ENCODE measurements at places on chromosomes 2 and 18.

GRCh38 chr2:162581959-162582798 is 238.2 kb downstream of the GCA start:
- no peak for DNase-seq

DNA sequence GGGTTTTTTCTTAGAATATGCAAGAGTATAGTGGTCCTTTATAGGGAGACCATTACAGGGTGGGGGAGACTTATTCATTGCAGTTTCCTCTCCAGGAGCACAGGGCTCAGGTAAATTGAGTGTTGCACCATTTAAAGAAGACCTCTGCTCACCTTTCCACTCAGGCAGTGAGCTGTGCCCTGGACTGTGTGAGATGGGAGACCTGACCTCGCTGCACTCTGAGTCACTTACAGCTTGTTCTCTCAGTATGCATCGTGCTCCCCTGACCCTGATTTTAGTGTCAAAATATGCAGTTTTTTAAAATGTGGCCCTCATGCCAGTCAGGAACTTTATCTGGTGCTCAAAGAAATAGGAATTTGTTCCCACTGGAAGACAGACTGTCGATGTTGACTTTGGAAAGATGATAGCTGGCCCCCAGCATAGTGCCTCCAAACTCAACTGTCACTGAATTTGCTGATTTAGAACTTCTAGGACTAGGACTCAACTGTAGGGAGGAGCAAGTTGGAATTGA is 146.7 kb upstream of the EPAS1 start:
- no peak for DNase-seq

DNA sequence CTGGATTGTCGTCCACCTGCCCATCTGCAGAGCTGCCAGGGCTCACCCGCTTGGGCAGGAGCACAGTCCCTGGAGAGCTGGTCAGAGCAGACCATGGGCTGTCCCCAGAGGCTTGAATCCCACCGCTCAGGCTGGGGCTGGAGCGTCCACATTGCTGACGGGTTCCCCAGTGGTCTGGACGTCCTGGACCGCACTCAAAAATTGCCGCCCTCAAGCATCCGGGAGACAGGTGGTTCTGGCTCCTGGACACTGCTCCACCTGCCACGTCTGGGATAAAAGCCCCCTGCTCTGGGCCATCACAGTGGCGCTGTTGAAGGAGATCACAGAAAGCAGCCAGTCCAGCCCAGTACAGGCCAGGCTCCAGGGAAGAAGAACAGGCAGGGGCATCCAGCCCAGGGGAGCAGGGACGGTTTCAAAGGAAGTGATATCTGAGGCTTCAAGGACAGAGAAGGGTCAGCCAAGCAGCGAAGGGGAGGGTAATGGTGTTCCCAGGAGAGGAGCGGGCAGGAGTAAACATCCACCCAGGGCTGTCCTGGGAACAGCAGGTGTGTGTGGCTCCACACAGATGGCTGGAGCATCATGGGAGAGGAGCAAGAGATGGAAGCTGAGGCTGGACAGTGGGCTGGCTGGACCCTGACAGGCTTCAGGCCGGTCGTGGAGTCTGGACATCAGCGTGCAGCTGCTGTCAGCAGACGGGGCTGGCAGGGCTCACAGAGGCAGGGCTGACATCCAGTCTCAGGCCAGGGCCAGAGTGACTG is 21.9 kb upstream of the ID2 start:
- no peak for DNase-seq

DNA sequence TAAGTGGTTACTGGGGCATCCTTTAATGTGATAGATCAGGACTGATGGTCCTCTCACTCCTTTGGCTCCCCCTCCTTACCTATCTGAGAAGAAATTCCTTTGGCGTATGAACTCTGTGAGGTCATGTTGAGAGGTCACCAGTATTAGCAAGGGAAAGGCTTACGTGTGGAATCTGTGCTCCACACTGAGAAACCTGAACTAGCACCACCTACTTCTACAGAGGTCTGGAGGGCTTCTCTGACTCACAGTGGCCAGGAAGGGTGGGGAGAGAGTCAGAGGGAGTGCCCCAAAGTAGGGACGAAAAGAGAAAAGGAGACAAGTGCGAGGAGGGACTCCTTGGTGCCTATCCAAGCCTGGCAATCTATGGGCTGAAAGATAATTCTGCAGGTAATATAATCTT is 348.6 kb downstream of the TNS1 start:
- no peak for DNase-seq

- DNase-seq = peak; percentile 53
Observed at GRCh38 chr18:9137168-9138066, 836 bp downstream of the ANKRD12 start.

- no peak for DNase-seq
Observed at GRCh38 chr18:22697561-22697960, 235.6 kb upstream of the RBBP8 start.

- no peak for DNase-seq
Observed at GRCh38 chr2:195898505-195899191, 170.0 kb downstream of the DNAH7 start.

GRCh38 chr2:55156326-55156725 is 75.8 kb downstream of the CLHC1 start:
- DNase-seq = no peak

- DNase-seq = no peak
Observed at GRCh38 chr2:241187101-241187917, 1.2 kb upstream of the ANO7 start.

DNA sequence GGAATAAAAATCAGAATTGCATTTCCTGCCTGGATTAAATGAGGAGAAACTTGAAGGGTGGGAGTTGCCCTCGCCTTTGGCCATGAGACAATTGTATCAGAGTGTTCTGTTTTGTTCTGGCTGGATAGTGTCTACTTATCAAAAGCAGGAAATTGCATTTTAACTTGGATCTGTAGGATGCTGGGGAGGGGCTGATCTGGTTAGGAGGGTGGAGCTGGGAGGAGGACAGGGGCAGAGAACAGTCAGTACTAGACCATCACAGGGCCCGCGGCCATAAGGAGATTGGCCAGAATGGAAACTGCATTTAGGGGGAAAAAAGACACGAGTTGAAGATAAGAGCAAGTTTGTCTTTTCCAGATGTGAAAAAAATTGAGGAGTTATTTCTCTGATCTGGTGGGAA is 199.1 kb upstream of the POU3F3 start:
- DNase-seq = no peak

DNA sequence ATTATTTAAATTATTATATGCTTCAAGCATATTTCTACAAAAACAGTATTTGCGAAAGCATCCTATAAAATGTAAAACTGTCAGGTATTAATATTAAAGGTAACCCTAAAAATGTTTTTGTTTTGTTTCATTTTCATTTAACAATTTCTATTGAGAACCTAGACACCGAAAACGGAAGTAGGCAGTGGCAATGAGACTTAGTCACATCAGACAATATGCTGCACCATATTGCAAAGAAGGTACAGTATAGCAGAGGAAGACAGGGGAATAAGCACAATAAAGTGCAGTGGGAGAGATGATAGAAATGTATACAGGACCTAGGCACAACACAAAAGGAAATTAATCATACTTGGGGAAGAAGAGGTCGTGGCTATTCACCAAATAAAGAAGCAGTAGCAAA is 12.2 kb downstream of the SCN1A start:
- no peak for DNase-seq

GRCh38 chr2:237492137-237492890 is 5.3 kb downstream of the MLPH start:
- DNase-seq = no peak

GRCh38 chr2:79099140-79099686 is 11.4 kb upstream of the REG1B start:
- no peak for DNase-seq

GRCh38 chr18:21433436-21433835 is 167.1 kb downstream of the ESCO1 start:
- no peak for DNase-seq

GRCh38 chr2:237529452-237530402 is 36.6 kb upstream of the PRLH start:
- DNase-seq = no peak

GRCh38 chr18:62399781-62400308 is 74.7 kb downstream of the TNFRSF11A start:
- no peak for DNase-seq

DNA sequence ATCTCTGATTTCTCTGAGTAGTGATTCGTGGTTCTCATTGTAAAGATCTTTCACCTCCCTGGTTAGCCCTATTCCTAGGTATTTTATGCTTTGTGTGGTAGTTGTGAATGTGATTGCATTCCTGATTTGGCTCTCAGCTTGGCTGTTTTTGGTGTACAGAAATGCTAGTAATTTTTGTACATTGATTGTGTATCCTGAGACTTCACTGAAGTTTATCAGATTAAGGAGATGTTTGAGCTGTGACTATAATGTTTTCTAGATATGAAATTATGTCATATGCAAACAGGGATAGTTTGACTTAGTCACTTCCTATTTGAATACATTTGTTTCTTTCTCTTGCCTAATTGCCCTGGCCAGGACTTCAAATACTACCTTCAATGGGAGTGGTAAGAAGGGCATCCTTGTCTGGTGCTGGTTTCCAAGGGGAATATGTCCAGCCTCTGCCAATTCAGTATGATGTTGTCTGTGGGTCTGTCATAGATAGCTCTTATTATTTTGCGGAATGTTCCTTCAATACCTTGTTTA is 251.9 kb upstream of the ZNF804A start:
- no peak for DNase-seq

DNA sequence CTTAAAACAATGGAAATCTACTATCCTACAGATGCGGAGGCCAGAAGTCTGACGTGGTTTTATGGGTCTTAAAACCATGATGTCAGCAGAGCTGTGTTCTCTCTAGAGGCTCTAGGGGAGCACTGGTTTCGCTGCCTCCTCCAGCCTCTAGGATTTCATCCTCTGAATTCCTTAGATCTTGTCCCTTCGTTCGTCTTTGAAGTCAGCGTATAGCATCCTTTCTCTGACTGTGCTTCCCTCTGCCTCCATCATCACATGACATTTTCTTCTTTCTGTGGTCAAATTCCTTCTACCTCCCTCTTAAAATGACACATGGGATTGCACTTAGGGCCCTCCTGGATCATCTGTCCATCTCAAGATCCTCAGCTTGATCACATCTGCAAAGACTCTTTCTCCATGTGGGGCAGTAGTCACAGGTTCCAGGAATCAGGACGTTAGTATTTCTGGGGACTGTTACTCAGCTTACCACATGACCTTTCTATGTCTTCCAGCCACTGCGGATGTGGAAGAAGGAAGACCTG is 22.7 kb upstream of the NCK2 start:
- no peak for DNase-seq

DNA sequence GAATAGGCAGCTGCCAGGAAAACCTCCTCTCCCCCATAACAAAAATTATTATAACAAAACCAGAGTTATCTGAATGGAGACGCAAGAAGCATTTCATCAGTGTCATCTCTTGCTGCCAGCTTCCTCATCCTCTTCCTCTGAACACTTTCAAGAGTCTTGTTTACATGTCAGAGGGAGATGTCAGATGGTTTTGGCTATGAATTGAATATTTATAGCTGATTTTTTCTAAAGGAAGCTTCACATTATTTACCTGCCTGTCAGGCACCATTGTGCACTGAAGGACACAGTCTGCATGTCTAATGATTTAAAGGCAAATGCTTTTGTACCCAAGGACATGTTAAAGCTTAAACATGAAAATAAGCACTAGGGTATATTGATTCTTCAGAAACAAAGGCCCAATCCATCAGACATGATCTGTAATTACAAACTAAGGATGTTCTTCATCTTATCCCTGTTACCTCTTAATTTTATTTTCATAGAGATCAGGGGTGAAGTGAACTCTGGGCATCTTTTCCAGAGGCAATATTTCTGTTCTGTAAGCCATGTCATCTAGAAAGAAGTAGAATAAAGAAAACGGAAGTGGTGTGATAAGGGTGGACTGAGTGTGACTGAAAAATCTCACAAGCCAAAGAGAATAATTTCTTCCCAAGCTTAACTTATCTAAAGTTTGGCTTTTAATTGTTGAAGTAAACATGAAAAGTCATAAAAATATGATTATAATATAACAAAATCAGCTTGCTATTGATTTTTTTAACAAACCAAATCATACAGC is 168.7 kb downstream of the ANKRD44 start:
- no peak for DNase-seq

DNA sequence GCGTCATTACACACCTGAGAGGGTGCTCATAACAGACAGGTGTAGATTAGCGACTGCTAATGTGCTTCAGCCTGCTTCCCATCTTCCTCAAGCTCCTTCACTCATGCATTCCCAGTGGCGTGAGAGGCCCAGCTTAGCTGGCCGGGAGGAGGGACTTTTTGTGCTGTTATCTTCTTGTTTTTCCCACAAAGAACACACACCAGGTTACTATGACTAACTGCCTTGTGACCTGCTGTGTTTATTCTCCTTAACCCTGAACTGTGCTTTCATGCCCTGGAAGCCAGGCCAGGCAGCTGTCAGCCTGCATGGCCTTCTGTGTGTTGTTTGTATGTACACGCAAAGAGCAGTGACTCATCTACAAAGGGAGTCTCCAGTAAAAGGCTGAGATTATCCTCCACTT is 143.8 kb downstream of the PIEZO2 start:
- no peak for DNase-seq

DNA sequence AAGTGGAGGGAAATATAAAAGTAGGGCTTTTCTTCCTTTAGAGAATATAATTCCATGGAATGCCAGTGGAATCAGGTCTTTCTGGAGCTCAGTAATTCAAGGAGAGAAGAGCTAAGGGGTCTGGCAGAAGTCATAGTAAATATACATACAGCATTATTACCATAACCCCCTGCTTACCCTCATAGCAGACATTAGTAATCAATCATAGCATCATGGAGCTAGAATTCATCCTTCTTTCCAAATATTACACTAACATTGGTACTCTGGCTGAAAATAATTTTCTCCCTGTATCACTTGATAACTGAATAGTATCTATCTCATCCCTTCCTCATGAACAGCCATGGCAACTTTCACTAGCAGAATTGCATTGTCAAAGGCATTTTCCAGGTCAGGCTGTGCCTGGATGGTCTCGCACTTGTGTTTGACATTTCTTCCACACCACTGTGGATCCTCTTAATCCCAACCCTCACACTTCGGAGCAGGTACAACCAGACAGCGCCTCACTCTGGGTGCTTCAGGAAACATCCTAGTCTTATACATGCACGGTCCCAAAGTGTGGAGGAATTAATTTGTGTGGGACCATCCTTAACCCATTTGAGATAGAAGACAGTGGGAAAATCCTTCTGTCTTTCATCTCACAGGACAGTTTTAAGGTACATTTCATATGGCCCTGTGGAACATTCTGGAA is 84.2 kb upstream of the SEC11C start:
- no peak for DNase-seq

GRCh38 chr2:43877782-43878464 is 39.2 kb downstream of the ABCG8 start:
- peak; percentile 36 for DNase-seq

- DNase-seq = no peak
Observed at GRCh38 chr2:191417746-191418145, 172.5 kb downstream of the MYO1B start.

GRCh38 chr2:44098050-44098449 is 70.6 kb upstream of the PPM1B start:
- no peak for DNase-seq

- no peak for DNase-seq
Observed at GRCh38 chr2:127000194-127000593, 101.5 kb downstream of the TEX51 start.

GRCh38 chr2:52810460-52810859 is 957.1 kb upstream of the CHAC2 start:
- no peak for DNase-seq

- DNase-seq = no peak
Observed at GRCh38 chr2:207725873-207726578, 14.6 kb downstream of the CCNYL1 start.

GRCh38 chr2:238431-238830 is 25.4 kb downstream of the SH3YL1 start:
- no peak for DNase-seq

GRCh38 chr2:63993871-63994270 is 25.4 kb downstream of the VPS54 start:
- no peak for DNase-seq

- DNase-seq = no peak
Observed at GRCh38 chr18:61841706-61842105, 51.1 kb downstream of the RNF152 start.

All from activated CD4-positive, alpha-beta T cell treated with anti-CD3 and anti-CD28 coated beads, Interleukin-2, amount 50 U/mL, for 4 hours (primary cell).